ENCODE measurements at places on chromosomes 2 and 18. TPM values are rescaled to one million over a fixed set of nuclear protein-coding genes. Genes with fewer than 3 reads are reported as not detected.
A peak's percentile ranks its signal among the peaks of the same experiment; 100 is the strongest.

GRCh38 chr2:178379162-178380004, 71.6 kb downstream of the PRKRA start:
- no peaks in the 10 kb centered on the region for H3K4me1 ChIP-seq
- H3K36me3 ChIP-seq, result peaks cover 5% of the 10 kb centered on the region
- DNase-seq, result no peak
- H3K27ac ChIP-seq, result no peak overlapping the region
- H3K4me3 ChIP-seq, result no peak overlapping the region

The CFC1 gene
- total RNA-seq, result not detected

- no peak overlapping the region for H3K27ac ChIP-seq
- H3K4me3 ChIP-seq, result no peak overlapping the region
- DNase-seq, result no peak
- peaks cover 20% of the 10 kb centered on the region for H3K27me3 ChIP-seq
Observed at GRCh38 chr2:10125842-10126631, 3.5 kb downstream of the RRM2 start.

DNA sequence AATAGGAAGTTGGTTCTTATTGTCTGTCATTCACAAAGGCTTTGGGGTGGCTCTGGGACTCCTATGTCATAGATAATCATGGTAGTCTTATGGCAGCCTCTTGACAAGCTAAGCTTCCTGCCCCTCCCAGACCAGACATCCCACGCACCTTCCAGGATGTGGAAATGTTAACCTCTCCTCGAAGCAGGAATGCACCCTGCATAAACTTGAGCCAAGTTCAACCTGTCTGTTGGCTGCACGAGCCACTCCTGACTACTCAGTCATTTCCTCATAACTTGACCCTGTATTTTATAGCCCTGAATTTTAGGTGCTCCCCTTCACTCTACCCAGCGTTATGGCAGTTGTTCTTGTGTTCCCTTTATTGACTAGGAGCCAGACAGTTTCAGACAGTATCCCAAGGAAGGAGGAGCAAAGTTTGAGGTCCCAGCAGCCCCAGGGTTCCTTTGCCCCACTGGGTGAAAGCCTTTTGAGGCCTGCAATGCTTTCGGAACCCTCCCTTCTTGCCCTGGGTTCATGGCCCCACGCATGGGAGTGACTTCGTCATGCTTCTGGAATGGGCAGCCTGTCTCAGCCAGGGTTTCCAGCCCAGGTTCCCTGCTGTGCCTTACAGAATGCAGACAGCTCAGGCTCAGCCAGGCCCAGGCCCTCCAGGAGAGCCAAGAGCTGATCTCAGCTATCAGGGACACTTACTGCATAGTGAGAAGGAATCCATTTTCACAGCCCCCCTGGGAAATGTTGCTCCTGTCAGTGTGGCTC, 15.6 kb upstream of the INO80C start:
- DNase-seq, result no peak

DNA sequence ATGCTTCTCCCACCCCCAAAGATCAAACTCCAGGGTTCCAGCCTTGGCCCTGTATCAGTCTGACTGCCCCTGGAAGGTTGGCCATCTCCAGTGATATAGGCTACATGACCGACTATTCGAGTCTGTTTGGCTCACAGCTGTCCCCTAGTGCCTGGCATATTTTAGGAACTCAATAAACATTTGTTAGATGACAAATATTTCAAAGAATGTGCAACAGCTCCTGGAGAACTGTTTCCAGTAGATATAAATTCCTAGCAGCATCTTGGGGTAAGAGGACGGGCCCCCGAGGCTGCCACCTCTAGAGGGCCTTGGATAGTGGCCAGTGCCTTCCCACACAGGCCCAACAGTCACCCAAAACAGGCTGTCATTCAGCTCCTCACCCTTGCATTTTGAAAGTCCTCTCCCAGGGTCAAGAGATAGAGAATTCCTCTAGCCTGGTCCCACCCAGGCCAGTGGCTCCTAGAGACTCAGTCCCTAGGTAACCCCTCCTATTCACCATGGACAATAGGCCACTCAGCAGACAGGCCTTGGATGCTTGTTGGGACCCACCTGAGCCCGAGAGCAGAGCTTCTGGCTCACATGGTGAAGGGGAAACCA, 45.1 kb upstream of the ATP6V1B1 start:
- H3K4me3 ChIP-seq, result no peak overlapping the region
- peaks cover 38% of the 10 kb centered on the region for H3K27me3 ChIP-seq
- no peak for DNase-seq
- H3K4me1 ChIP-seq, result peaks cover 26% of the 10 kb centered on the region

GRCh38 chr2:177037569-177037968, 175.0 kb upstream of the HNRNPA3 start:
- H3K4me3 ChIP-seq, result no peak overlapping the region
- no peaks in the 10 kb centered on the region for H3K4me1 ChIP-seq
- DNase-seq, result no peak
- no peaks in the 10 kb centered on the region for H3K36me3 ChIP-seq
- H3K27ac ChIP-seq, result no peak overlapping the region

GRCh38 chr2:189276277-189276676, 96.7 kb upstream of the COL5A2 start:
- no peaks in the 10 kb centered on the region for H3K27me3 ChIP-seq
- DNase-seq, result no peak
- no peak overlapping the region for H3K4me3 ChIP-seq

The NOSTRIN gene
- total RNA-seq, result 5.1 TPM

DNA sequence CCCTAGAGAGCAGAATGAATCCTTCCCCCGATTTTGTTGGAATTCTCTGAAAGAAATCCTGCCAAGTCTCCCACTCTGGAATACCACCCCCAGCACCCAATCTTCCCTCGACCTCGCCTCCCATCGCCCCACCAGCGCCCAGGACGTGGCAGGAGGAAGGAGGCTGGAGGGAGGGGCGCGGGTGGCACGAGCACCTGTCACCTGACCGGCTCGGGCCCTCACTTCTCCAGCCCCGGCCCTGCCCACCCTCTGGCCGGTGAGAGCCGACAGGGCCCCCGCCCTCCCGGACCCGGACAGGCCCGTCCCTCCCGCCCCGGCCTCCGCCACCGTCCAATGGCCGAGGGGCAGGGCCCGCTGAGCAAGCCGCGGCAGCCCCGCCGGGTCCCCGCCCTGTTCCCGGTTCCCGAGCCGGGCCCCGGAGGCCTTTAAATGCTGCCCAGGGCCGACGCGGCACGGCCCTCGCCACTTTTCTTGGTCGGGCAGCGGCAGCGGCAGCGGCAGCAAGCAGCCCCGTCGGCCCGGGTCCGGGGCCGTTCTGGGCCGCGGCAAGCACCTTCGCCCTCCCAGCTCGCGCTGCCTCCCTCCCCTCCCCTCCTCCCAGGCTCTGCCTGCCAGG, at the start of gene LGALSL:
LGALSL (plus strand) TSS at position 393 of the 616 bp plus-strand sequence. CDS start 384 bp downstream, outside the sequence.
- peaks cover 30% of the 10 kb centered on the region for H3K36me3 ChIP-seq
- H3K4me3 ChIP-seq, result peak within 1 kb of the TSS; percentile 92
- H3K27ac ChIP-seq, result peak within 1 kb of the TSS; percentile 94
- no peaks in the 10 kb centered on the region for H3K27me3 ChIP-seq
- peak; percentile 86 for DNase-seq

The TIMM21 gene
- total RNA-seq, result 42.4 TPM

GRCh38 chr2:25314514-25315315, 27.0 kb downstream of the DNMT3A start:
- H3K4me3 ChIP-seq, result no peak overlapping the region
- H3K27me3 ChIP-seq, result no peaks in the 10 kb centered on the region
- peaks cover 7% of the 10 kb centered on the region for H3K36me3 ChIP-seq
- DNase-seq, result peak; percentile 88

DNA sequence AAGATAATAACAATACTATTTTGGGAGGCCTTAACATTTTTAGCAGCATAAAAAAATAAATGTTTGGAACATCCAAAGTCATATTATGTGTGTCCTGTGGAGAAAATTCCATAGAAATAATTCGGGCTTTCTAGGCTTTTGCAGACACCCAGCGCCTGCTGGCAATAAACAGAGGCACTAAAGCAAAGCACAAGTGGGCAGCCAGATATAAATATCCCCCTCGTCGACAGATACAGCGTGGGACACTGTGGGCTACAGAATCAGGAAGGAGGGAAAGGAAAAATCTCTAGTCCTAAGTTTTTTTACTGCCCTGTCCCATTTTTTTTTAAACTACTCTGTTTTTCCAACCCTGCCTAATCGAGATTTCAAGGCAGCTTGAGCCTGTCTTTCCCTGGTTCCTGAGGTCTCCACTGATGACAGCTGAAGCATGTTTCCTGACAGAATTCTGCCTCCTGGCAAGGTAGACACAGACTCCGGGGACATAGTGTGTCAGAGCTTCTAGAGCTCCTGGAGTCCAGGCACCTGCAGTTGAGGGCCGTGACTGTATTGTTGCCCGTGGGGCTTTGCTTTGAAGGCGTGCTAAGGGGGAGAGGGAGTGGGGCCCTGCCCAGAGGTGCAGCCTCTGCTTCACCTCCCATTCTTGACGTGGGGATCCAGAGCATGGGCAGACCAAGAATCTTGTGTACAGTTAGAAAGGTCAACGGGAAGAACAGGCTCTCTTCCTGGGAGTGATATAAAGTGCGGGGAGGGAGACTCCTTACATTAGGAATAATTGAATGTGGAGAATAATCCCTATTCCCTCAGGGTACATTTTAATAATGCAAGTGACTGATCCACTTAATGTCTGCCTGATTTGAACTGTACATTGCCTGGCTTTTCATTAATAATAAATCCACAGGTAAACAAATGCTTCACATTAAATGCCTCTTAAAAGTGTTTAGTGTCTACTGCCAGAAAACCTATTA, 232.3 kb downstream of the DCC start:
- H3K27me3 ChIP-seq, result no peaks in the 10 kb centered on the region
- H3K36me3 ChIP-seq, result no peaks in the 10 kb centered on the region
- no peak for DNase-seq
- no peaks in the 10 kb centered on the region for H3K4me1 ChIP-seq
- no peak overlapping the region for H3K4me3 ChIP-seq

DNA sequence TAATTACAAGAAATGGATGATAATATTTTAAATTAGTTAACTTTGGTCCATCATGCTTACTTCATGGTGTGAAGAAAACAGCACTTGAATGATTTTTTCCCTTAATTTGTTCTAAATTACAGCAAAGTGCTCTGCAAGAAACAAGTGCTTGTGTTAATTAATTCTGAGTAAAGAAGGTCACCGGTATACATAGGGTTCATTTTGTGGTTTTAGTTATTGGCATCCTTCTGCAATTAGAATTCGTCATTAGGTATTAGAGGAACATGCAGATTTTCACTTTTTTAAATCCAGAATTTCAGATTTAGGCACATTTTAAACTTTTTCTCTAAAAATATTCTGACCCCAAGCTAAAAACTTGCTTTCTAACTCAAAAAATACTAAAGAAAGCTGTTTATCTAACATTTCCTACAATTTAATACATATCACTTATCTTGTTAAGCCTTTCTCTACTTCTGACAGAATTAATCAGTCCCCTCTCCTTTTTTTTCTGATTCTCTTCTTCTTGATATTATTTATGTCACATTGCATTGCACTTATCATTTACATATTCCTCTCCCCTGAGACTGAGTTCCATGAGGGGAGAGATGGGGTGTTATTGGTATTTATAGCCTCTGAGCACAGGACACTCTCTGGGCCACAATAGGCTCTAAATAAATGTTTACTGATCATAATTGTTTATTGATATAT, 129.2 kb downstream of the PLA2R1 start:
- DNase-seq, result no peak
- H3K27me3 ChIP-seq, result no peaks in the 10 kb centered on the region
- no peak overlapping the region for H3K27ac ChIP-seq
- no peaks in the 10 kb centered on the region for H3K4me1 ChIP-seq
- H3K36me3 ChIP-seq, result no peaks in the 10 kb centered on the region
- H3K4me3 ChIP-seq, result no peak overlapping the region

The ANKRD62 gene
- total RNA-seq, result not detected

DNA sequence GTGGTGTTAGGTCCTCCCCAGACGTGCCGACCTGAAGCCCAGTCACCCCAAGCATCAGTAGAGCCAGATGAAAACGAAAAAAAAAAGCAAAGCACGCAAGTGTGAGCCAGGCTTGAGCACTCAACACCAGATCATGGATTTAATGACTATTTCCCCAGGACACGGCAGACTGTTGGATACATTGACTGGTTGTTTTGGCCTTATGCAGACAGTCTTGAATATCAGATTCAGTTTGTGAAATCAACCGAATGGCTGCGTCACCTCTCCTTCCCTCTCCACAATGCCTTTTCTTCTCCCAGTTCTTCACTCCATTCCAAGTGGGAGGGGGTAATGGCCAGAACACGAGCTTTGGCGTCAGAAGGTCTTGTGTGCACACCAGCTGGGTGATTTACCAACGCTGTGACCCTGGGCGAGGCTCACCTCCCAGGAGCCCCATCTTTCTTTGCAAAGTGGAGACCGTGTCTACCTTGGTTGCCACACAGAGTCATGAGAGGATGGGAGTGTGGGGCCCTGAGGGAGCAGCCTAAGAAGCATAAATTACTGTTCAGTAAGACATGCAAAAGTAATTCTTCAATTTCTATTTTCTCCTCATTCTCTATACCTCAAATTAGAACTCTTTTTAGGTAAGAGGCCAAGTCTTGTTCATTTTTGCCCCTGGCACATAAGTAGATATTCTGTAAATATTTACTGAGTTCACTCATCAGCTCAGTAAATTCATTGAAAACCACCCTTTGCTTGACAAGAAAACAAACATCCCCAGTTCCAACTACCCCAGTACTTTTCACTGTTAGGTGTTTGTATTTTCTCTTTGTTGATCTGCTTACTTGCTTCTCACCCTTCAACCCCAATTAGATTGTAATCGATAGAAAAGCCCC, 181.1 kb upstream of the COPS8 start:
- no peak overlapping the region for H3K4me3 ChIP-seq
- no peak overlapping the region for H3K27ac ChIP-seq
- H3K27me3 ChIP-seq, result no peaks in the 10 kb centered on the region
- no peaks in the 10 kb centered on the region for H3K36me3 ChIP-seq
- H3K4me1 ChIP-seq, result no peaks in the 10 kb centered on the region

The MYO7B gene
- total RNA-seq, result 3.0 TPM

GRCh38 chr2:233060980-233061590, 943 bp downstream of the INPP5D start:
- peak; percentile 60 for DNase-seq
- no peaks in the 10 kb centered on the region for H3K27me3 ChIP-seq
- H3K27ac ChIP-seq, result peak overlapping the region; percentile 65
- H3K4me1 ChIP-seq, result peaks cover 8% of the 10 kb centered on the region

- H3K27ac ChIP-seq, result no peak overlapping the region
- no peaks in the 10 kb centered on the region for H3K27me3 ChIP-seq
- no peaks in the 10 kb centered on the region for H3K36me3 ChIP-seq
- no peak overlapping the region for H3K4me3 ChIP-seq
- no peak for DNase-seq
- no peaks in the 10 kb centered on the region for H3K4me1 ChIP-seq
Observed at GRCh38 chr2:150357770-150358467, 129.5 kb downstream of the RND3 start.

GRCh38 chr18:78911751-78912283, 67.8 kb upstream of the SALL3 start:
- no peak for DNase-seq
- no peaks in the 10 kb centered on the region for H3K36me3 ChIP-seq
- H3K27me3 ChIP-seq, result no peaks in the 10 kb centered on the region
- H3K4me1 ChIP-seq, result no peaks in the 10 kb centered on the region
- H3K27ac ChIP-seq, result no peak overlapping the region
- no peak overlapping the region for H3K4me3 ChIP-seq

The ACTG2 gene
- 10,290 TPM for total RNA-seq

- no peaks in the 10 kb centered on the region for H3K36me3 ChIP-seq
- peak; percentile 66 for DNase-seq
- H3K27ac ChIP-seq, result no peak overlapping the region
- no peaks in the 10 kb centered on the region for H3K4me1 ChIP-seq
- H3K4me3 ChIP-seq, result no peak overlapping the region
Observed at GRCh38 chr2:164510895-164511294, 110.4 kb downstream of the GRB14 start.

The TTN gene
- total RNA-seq, result 6.7 TPM
